ENCODE measurements at places on chromosomes 4 and X. TPM values are rescaled to one million over a fixed set of nuclear protein-coding genes. Genes with fewer than 3 reads are reported as not detected.

GRCh38 chr4:81378386-81378785, 93.3 kb downstream of the RASGEF1B start:
- DNase-seq, result no peak

GRCh38 chrX:139647597-139647996, 60.4 kb downstream of the MCF2 start:
- DNase-seq, result no peak

GRCh38 chr4:183321079-183321478, 1.0 kb upstream of the CLDN22 start:
- no peak for DNase-seq

DNA sequence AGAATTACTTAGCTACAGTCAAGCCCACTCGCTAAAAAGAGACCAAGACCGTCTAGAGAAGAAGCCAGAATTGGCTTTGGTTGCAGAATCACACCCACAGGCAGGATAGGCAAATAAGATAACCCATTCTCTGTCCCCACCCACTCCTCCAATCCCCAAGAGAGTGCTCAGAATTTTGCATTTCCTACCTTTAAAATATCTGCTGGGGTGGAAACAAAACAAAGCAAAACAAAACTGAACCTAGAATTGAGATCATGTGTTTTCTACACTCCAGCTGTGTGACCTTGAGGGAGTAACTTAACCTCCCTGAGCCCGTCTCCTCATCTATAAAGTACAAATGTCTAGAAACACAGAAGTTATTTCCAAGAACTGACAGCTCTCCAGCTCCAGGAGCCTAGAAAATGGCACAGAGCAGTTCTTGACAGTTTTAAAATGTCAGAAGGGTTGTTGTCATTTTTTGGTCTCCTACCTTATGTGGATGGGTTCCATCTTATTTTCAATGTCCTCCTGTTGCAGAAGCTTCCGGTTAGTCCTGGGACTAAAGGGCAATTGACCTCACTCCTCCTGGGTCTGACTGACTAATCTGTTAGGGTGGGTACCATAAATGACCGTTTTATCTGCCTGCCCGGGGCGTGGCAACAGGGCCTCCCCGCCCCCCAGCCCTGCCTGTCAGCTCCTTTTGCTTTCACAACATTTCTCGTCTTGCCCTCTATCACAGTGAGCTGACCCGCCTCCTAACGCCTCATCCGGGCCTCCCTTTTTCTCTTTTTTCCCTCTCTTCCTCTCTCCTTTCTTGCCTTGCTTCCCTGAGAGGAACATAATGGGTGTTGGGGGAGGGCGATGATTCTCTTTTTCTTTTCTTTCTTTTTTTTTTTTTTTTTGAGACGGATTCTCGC, 114.0 kb downstream of the RBM47 start:
- peak; percentile 11 for DNase-seq

GRCh38 chr4:37740546-37740945, 54.4 kb upstream of the RELL1 start:
- no peak for DNase-seq

GRCh38 chrX:42485601-42486000, 292.4 kb downstream of the PPP1R2C start:
- no peak for DNase-seq

DNA sequence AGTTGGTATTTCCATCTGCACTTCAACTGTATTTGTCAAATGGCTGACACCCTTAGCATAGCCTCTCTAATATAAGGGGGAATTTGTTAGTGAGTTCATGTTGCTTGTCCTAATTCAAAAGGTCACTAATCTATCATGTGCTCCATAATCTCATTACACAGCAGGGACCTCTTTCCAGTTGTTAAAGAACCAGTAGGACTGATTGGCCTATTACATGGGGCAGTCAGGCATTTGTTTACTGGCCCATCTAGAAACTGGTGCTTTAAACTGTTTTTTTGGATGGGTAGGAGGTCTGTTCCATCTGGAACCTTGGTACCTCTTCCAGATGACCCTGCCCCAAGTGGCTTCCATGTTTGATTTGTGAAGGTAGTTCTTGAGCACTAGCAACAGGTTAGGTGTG, 11.4 kb downstream of the ANK2 start:
- peak; percentile 84 for DNase-seq

DNA sequence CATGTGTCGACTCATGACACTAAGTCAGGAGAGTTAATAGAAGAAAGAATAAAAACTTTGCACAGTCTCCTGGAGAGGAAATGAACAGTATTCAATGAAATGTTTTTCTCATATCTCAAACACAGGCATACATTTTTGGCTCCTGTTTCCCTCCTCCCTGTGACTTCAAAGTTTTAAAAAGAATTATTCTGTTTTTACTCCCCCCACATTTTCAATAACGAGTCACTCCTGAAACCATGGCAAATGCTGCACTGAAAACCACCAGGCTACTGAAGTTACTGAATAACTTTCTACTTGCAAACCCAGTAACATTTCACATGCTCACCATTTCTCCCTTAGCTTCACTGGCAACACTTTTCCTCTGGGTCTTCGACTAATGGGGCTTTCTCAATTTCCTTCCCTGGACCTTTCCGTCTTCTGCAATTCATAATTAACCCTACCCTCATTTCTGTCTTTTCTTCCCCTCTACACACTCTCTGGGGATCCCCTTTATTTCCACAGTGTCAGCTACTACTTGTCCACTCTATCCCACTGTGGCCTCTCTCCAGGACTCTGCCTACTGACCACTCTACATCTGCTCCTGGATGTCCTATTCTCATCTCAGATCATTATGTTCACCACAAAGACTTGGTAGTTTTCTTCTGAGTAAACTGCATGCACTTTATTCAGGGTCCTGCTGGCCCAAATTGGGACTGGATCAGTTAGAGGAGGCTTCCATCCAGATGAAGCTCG, 225.8 kb upstream of the ETNPPL start:
- DNase-seq, result no peak

DNA sequence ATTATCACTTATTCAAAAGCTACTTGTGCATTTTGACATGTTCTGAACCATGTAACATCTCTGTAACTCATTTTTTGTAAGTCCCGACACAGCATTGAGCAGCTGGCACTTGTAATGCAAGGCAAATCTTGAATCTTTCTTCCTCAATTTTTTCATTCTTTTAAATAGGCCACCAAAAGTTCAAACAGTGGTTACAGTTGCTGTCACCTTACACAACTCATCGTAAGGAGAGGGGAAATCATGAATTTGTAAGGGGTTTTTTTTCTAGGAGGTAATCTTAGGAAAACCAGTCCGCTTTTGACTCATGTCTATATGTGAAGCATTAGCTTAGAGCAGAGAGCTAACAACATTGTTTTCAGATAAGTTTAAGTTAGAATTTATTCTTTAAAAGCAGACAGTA, 124.5 kb downstream of the PDLIM5 start:
- no peak for DNase-seq

- DNase-seq, result no peak
Observed at GRCh38 chr4:73612032-73612431, 8.2 kb downstream of the RASSF6 start.

DNA sequence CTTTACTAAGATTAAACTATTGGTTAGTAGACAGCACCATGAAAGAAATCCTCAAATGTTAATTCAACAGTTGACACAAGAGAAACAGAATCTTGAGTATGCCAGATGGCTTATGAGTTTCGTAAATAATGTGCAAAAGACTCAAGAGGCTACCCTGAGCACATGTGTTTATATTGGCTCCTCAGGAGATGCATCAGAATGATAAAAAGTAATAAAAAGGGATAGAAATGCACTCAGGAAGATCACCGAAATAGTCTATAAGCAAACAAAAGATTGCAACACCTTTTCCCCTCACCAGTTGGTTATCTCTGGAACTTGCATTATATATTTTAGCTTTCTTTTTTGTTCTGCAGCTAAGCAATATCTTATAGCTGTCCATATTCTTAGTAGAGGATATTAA, 84.4 kb downstream of the SCFD2 start:
- no peak for DNase-seq

DNA sequence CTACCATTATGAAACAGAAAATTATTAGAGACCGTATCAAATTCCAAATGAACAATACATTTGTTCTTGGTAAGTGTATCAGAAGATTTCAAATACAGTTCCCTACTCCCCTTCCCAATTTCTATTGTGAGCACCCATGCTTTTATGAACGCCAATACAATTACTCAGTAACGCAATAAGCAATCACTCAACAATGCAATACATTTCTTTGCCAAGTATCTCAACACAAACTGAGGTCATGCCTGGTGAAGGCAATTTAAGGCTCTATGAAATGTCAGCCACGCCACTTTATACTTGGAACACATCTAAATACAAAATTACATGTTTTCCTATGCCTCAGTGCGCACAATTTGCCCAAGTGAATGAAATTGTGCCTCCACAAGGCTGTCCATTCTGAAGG, 712 bp downstream of the PNPLA4 start:
- no peak for DNase-seq

DNA sequence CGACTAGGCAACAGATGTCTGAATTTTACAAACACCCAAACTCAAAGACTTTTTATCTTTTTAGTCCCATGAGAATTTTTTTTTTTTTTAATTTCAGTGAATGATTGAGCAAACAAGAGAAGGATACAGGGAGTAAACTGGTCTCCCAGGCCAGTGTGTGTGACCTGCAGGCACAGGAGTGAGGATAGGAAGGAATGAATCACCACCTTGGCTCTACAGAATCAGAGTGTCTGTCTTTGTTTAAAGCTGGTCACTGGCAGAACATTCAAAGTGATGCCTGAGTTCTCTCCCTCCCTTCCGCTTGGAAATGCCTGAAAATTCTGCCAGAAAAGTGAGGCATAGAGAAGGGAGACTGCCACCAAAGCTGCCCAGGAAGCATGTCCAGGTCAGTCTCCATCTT, 69.5 kb downstream of the PARM1 start:
- DNase-seq, result no peak

DNA sequence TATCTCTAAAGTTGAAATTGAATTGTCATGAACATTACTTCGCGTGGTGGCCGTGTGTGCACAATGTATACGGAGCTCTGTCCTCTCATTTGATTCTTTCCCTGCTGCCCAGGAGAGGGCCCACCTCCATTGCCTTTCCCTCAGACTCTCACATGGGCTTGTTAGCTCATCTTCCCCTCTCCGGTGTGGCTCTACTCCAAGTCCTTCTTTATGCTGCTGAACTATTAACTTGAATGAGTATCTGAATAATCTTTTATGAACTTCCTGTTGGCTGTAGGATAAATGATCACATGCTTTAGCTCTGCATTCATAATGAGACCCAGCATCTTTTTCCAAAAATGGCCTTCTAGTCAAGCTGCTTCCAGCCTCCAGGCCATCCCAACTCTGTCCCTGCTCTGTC, 68.8 kb upstream of the CLNK start:
- DNase-seq, result no peak

- no peak for DNase-seq
Observed at GRCh38 chrX:155065035-155065734, 5.8 kb downstream of the CMC4 start.

DNA sequence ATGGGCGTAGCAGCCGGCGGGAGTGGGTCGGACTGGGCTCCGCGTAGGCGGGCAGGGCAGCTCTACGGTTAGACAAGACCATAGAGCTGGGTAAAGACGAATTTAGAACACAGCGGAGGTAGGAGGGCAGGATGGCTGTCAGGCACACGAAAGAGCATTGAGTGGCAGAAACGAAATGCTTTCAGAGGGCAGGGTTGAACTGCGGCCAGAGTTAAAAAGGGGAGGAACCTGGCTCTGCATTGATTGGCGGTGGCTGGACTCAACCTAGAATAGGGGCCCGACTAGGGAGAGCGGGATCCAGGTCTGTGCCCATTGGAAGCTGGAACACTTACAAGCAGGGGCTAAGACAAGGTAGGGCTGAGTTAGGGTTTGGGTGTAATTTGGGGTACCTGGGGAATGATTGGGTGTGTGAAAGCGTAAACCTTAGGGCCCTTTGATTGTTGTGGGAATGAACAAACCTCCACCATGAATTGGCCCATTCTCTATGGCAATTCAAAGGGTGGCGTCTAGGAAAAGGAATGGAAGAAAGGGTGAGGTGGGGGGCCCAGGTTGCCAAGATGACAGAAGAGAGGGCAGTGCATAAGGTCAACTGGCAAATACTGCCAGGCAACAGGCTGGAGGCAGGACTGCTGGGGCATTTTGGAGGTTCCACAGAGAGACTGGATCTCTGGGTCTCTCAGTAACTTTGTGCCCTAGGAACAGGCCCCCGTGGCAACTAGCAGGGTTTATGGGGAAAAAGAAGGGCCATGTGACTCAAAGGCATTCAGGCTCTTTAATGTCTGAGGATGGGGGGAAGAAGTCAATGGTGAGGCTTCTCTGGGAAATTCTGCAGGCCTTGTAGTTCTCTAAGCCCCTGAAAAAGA, 911 bp upstream of the ELK1 start:
- DNase-seq, result no peak

DNA sequence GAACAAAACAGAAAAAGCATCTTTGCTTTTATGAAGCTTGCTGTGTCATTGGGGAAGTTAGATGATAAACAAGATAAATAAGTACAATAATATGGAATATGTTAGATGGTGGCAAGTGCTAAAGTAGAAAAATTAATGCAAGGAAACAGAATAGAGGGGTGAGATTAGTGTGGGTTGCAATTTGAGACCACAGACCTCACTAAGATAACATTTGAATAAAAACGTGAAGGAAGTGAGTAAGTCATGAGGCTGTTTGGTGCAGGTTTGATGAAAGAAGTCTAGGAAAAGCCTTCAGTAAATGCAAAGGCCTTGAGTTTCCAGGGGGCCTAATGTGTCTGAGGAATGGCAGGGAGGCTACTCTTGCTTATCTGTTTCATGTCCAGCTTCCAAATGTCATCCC, 102.5 kb downstream of the CFAP299 start:
- DNase-seq, result no peak

DNA sequence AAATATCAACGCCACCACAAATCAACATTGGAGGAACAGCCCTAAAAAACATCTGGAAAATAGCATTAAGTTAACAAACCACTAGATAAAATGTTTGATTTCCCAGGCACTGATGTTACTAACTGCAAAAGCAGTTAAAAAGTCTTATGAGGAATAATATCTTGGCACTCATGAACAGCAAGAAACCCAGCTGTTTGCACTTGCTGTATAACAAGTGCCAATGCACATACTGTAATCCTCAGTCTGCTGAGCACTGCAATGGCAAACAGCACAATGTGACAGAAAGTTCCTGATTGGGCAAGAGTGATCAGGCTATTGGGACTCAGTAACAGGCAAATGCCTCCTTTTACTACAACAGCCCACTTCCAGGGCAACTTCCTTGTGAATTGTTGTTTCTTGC, 20.8 kb upstream of the SEC24B start:
- DNase-seq, result no peak

GRCh38 chr4:5365071-5366008, 314.1 kb downstream of the STK32B start:
- DNase-seq, result no peak

Gene CTAG1B
- not detected for total RNA-seq

Gene SLC9B1
- not detected for total RNA-seq

Gene SMR3B
- total RNA-seq, result not detected

Gene TMEM131L
- 13.7 TPM for total RNA-seq

Gene MMRN1
- total RNA-seq, result 0.37 TPM

Gene MAP9
- 29.1 TPM for total RNA-seq

Gene MAGEB17
- total RNA-seq, result 0.09 TPM

Gene GRID2
- 0.17 TPM for total RNA-seq

Gene KIAA1210
- total RNA-seq, result not detected

Gene MID1
- 22.8 TPM for total RNA-seq

Gene EPHA5
- not detected for total RNA-seq
